T-cell (primary cell): ENCODE measurements at places on chromosomes 11 and 22.

DNA sequence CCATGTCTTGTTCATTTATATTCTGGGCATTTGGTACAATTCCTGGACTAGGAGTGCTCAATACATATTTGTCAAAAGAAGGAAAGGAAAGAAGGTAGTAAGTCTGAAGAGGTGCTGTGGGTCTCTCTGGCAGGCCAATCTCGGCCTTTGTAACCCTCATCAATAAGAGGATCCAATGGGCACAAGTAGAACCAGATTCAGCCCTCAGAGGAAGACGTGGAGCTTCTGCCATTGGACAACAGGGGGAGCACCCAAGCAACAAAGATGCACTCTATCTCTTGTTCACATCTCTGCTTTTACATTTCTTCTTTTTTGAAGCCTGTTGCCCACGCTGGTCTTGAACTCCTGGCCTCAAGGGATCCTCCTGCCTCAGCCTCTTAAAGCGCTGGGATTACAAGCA, 2.2 kb upstream of the VPS11 start:
- DNase-seq = peak; percentile 20

DNA sequence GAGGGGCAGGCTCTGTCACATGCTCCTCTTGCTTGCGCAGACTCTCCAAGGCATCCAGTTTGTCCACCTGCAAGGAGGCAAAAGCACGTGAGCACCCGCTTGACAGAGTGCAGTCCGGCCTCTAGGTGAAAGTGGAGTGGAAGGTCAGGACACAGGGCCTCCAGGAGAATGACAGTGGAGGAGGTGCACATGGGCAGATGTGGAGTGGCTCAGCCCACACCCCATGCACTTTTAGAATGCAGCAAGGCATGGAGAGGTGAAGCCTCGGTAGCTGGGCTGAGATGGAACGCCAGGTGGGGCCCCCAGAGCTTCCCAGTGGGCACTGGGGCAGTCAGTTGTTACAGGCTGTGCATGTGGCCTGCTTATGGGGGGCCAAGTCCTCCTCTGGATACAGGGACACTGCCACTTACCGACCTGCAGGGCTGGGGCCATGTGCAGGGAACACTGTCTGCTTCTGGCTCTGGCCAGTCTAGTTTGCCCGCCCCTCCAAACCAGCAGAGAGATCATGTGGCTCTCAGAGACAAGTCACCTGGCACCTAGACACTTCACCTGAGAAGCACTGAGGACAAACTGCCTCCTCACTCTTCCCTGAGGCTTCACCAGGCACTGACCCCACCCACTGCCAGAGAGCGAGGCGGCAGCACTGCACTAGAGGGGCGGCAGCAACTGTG, 2.3 kb upstream of the SLC25A1 start:
- DNase-seq = no peak

DNA sequence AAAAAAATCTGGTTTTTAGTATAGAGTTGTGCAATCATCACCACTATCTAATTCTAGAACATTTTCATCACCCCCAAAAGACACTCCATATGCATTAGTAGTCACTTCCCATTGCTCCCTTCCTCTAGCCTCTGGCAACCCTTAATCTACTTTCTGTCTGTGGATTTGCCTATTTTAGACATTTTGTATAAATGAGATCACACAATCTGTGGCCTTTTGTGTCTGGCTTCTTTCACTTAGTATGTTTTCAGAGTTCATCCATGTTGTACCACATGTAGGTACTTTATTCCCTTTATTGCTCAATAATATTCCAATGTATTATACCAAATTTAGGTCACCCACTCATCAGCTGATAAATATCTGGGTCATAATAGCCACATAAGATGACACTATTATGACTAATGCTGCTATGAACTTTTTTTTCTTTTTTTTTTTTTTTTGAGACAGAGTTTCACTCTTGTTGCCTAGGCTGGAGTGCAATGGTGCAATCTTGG, 67.5 kb upstream of the SCUBE2 start:
- no peak for DNase-seq

DNA sequence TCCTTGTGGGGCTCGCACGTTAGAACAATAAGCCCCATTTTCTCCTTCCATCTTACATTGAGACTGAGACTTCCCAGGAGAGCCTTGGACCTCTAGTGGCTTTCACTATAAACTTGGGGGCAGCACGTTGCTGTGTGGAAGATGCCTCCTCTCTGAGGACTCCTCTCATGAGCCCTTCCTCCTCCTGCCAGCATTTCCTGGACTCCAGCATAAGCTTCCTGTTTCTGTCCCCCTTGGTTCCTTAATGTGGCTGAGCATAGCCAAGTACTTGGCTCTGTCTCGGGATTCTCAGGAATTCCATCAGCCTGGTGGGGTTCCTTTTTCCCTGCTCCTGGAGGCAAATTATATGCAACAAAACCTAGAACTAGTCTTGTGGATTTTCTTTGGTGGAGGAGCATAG, 38.8 kb upstream of the UBASH3B start:
- no peak for DNase-seq

GRCh38 chr22:31097941-31098631, 9.3 kb downstream of the SELENOM start:
- no peak for DNase-seq

- DNase-seq = no peak
Observed at GRCh38 chr11:8017894-8018483, 30.9 kb downstream of the EIF3F start.

DNA sequence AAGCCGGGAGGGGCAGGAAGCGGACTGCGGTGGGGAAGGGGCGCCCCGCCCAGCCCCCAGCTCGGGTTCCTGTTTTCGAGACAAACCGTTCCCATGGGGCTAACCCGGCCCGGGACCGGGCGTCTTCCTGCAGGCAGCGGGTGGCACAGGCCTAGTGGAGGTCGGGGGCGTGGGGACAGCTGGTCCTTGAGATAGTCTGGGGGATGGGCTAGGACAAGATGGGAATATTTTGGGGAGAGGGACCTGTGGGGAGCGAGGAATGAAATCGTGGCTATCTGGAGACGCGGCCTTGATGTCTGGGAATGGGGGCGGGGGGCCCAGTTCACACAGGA, 1.2 kb upstream of the RASGRP2 start:
- peak; percentile 90 for DNase-seq

DNA sequence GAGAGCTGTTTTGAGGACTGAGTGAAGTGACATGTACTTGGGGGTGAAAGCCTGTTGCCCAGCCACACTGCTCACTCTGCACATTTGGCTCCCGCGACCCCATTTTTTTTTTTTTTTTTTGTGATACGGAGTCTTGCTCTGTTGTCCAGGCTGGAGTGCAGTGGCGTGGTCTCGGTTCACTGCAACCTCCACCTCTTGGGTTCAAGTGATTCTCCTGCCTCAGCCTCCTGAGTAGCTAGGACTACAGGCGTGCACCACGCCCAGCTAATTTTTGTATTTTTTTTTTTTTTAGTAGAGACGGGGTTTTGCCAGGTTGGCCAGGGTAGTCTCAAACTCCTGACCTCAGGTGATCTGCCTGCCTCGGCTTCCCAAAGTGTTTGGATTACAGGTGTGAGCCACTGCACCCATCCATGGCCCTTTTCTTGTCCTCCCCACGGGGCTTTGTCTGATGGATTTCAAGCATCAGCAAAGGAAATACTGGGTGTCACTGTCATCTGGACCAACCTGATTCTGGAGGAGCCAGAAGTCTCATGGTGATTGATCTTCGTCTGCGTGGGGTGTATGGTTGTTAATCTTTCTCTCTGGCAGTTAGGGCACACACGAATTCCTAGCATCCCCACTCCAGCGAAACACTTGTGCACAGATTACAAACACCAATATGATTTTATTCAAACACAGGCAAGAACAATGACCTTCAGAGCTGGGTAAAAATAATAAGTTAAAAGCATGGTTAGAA, 3.4 kb upstream of the UCP3 start:
- DNase-seq = no peak

DNA sequence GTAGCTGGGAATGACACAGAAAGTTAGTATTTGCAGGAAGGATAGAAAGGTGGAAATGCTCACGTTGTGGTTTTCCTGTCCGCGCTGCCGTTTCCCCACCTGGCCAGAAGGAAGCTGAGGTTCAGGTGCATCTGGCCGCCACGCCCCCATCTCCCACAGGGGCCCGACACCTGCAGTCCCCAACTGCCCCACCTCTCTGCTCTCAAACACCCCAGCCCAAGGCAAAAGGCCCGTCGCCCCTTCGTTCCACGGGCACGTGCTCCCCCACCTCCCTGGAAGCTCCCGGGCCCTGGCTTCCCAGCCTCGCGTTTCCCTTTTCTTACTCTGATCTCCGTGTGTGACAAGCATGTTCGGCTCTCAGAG, 985.1 kb downstream of the BRD1 start:
- DNase-seq = no peak

DNA sequence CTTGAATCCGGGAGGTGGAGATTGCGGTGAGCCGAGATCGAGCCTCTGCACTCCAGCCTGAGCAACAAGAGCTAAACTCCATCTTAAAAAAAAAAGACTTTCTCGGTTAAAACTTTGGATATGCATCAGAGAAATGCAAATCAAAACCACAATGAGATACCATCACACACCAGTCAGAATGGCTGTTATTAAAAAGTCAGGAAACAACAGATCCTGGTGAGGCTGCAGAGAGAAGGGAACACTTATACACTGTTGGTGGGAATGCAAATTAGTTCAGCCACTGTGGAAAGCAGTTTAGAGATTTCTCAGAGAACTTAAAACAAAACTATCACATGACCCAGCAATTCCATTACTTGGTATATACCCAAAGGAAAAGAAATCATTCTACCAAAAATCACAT, 619.4 kb upstream of the KIRREL3 start:
- no peak for DNase-seq

- no peak for DNase-seq
Observed at GRCh38 chr22:48858121-48858520, 969.6 kb downstream of the BRD1 start.

GRCh38 chr11:112042161-112042960, 17.2 kb downstream of the DLAT start:
- DNase-seq = no peak

GRCh38 chr11:103862094-103862801, 174.2 kb upstream of the DDI1 start:
- no peak for DNase-seq
